Daoy (cell line): ENCODE measurements at places on chromosomes 2 and 18. TPM values are rescaled to one million over a fixed set of nuclear protein-coding genes. Genes with fewer than 3 reads are reported as not detected.

The GREB1L gene
- total RNA-seq = 1.7 and 5.7 TPM in 2 replicates

The ILKAP gene
- 27.9 and 29.5 TPM in 2 replicates for total RNA-seq

The PUS10 gene
- total RNA-seq = 5.9 and 8.5 TPM in 2 replicates

The SLC39A10 gene
- 12.3 and 14.4 TPM in 2 replicates for total RNA-seq

The ZEB2 gene
- total RNA-seq = 15.1 and 15.2 TPM in 2 replicates

The ARHGEF33 gene
- 0.03 TPM in 1 of 2 replicates, not detected in the other for total RNA-seq

The LDAH gene
- 15.7 and 24.5 TPM in 2 replicates for total RNA-seq

The IL37 gene
- not detected in 2 replicates for total RNA-seq

The TRIM43 gene
- total RNA-seq = not detected in 2 replicates

The SPP2 gene
- total RNA-seq = not detected in 2 replicates

DNA sequence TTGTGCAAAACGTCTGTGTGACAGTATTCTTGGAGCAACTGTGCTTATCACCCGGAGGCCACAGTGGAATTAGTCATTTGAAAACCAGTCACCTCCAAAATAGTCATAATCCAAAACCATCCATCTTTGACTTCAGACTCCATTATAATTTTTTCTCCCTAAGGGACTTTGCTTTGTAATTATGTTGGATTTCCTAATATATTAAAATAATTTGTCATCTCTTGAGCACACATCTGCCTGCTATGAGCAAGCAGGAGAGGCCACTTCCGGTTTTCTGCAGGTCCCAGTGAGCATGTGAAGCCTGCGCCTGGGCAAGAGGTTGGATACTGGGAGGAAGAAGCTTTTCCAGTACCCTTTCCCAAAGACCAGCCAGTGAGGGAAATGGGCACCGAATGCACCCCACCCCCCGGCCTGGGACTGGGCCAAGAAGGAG is 57.7 kb downstream of the ODC1 start:
- DNase-seq = no peak

- DNase-seq = no peak
Measured at GRCh38 chr2:74036450-74037195, 51.9 kb downstream of the TET3 start.

DNA sequence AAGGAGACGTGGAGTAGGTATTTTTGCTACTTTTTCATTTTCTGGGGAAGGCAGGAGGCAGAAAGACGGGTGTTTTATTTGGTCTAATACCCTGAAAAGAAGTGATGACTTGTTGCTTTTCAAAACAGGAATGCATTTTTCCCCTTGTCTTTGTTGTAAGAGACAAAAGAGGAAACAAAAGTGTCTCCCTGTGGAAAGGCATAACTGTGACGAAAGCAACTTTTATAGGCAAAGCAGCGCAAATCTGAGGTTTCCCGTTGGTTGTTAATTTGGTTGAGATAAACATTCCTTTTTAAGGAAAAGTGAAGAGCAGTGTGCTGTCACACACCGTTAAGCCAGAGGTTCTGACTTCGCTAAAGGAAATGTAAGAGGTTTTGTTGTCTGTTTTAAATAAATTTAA is 3.4 kb downstream of the FZD7 start:
- DNase-seq = no peak

DNA sequence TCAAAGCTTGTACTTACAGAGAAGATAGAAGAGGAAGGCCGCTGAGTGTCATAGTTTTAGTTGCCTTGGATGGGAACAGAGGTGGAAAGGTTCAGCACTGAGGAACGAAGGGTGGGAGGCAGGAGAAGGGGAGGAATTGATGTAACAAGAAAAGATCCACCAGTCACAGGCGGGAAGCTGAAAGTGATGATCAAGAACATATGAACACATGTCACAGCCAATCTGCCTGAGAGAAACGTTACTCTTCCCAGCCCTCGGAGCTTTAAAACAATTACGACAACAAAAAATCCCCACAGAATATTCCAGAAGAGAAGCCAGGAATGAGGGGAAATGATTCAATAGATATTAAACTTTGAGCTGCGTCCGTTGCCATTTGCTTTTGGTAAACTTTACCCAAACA is 87.1 kb downstream of the TSHZ1 start:
- no peak for DNase-seq

DNA sequence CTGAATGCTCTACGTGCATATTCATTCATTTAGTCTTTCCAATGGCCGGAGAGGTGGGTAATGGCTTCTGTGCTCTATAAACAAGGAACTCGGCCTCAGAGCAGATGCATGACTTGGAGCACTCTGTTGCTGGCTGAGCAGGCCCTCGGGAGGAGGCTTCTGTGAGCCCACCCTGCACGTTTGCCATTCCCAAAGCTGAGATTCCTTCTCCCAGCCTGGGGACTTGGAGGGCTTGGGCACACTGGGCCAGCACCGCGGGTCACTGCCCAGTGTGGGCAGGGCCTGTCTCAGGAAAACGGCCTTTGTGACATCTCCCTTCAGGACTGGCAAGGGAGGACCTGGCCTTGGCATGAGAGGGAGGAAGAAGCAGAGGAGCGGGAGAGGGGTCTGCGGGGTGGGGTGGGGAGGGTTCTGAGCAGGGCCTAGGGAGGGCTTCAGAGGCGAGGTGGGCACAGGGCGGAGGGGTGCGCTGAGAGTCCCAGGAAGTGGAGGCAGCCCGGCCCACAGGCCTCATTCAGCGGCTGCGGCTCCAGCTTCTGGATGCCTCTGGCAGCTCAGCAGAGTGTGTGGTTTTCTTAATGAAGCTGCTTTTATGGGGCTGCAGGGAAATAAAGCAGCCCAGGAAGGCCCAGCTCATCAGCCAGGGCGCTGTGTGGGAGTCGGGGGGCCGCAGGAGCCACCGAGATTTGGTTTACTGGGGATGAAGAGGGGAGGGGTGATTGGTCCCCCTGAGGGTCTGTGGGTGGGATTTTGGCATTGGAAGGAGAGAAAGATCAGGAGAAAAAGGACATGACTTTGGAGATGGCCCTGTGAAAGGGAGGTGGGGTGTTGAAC is 51.7 kb upstream of the OTOF start:
- peak; percentile 57 for DNase-seq

GRCh38 chr2:96468904-96469303 is 36.3 kb downstream of the NEURL3 start:
- no peak for DNase-seq

- no peak for DNase-seq
Measured at GRCh38 chr2:31894656-31895055, 116.2 kb downstream of the MEMO1 start.

DNA sequence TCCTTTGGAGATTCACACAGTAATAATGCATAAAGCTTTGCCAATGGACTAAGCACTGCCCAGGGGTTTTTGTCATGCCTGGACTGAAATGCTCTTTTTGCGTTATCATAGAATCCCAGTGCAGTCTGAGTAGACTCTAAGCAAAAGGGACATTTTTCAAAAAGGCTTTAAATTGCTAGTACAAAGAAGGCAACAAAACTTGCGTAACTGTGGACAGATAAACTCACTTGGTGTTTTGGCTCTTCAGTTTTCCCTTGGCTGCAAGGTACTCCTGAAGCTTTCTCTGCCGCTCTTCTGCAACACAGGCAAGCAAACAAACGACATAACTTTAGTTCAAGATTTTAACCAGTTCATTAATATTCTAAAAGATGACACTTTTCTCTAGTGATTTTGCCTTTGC is 2.1 kb downstream of the CKAP2L start:
- DNase-seq = no peak

DNA sequence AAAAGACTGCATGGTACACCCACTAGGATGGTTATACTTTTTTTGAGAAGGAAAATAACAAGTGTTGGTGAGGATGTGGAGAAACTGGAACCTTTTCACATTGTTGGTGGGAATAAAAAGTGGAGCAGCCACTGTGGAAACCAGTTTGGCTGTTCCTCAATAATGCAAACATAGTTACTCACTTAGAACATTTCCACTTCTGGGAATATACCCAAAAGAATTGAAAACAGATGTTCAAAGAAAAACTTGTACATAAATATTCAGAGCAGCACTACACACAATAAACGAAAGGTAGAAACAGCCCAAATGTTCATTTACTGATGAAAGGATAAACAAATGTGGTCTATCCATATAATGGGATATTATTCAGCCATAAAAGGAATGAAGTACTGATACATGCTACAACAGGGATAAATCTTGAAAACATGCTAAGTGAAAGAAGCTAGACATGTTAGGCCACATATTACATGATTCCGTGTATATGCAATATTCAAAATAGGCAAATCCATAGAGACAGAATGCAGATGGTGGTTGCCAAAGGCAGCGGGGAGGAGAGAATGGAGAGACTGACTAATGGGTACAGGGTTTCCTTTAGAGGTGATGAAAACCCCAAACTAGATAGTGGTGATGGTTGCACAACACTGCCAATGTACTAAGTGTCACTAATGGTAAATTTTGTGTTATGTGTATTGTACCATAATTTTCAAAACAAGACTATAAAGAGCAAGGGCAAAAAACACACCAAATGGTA is 20.9 kb upstream of the LMAN1 start:
- no peak for DNase-seq

DNA sequence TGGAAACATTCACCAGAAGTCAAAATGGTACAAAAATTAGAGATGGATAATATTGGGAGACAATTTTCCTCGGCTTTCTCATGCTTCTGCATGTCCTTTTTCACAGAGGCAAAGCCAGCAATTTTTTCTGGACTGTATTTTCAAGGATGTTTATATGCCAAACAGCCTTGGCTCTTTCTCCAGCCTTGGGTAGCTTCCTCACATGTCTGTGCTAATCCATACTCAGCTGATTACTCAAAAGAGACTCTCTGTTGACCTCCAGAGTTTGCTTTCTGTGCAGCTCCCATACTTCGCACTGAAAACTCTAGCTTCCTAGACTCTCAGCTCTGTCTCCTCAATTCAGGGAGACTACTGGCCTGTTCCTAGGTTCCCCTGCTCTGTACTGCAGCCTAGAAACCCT is 10.6 kb downstream of the C18orf63 start:
- DNase-seq = no peak

- DNase-seq = peak; percentile 47
Measured at GRCh38 chr2:106963156-106963555, 77.2 kb upstream of the ST6GAL2 start.

GRCh38 chr2:12663306-12664037 is 53.3 kb upstream of the TRIB2 start:
- no peak for DNase-seq

DNA sequence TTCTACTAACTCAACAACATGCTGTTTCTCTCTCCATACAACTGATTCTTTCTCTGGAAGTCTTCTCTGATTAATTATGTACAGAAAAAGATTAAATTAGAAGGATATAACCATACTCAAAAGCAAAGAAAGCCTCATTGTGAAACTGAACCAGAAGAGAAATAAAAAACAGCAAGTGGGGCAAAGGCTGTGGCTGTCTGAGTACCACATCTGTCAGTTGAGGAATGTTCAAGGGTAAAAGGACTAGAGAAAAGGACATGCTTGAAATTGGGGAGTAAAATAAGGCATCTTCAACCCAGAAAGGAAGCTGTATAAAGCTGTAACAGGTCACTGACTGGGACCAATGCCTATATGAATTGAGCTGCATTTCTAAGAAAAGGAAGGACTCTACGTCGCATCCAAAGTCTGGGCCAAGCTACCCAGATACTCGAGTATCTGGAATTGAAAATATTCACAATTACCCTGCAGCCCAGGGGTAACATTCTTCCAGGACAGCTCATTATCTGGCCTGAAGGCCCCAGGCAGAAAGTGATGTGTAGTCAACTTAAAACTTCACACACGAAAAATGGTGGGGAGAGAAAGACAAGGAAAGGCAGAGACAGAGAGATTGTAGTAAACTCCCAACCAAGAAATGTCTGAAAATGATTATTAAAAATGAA is 356.0 kb upstream of the GALNT5 start:
- no peak for DNase-seq

DNA sequence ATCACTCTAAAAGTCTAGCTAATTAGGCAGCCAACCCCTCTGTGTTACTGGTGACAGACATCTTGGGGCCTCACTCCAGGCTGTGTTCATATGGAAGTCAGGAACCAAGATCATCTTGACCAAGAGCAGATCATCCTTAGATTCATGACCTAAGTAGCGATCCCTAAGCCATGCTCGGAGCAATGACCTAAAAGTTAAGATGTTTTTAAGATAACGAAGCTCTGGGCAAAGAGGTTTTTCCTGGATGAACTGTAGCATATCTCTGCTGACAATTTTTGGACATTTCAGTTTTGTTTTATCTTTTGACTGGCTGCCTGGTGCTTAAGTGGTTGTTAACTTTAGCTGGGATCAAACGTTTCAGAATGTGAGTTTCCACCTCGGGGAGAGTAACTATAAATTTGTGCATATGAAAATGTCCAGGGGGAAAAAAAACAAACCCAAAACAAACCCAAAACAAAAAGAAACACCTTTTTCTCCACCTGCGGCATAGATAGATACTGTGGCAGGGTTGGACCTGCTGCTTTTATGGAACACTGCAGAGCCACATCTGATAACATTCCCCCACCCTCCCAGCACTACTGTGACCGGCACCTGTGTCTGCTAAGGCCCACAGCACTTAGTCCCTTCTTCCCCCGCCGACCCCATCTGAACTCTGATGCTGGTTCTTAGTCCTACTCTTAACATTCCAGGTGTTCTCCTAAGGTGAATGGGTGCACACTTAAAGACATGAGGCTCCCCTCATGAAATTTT is 45.5 kb downstream of the EPAS1 start:
- no peak for DNase-seq

GRCh38 chr2:17867133-17867532 is 11.3 kb upstream of the KCNS3 start:
- no peak for DNase-seq

DNA sequence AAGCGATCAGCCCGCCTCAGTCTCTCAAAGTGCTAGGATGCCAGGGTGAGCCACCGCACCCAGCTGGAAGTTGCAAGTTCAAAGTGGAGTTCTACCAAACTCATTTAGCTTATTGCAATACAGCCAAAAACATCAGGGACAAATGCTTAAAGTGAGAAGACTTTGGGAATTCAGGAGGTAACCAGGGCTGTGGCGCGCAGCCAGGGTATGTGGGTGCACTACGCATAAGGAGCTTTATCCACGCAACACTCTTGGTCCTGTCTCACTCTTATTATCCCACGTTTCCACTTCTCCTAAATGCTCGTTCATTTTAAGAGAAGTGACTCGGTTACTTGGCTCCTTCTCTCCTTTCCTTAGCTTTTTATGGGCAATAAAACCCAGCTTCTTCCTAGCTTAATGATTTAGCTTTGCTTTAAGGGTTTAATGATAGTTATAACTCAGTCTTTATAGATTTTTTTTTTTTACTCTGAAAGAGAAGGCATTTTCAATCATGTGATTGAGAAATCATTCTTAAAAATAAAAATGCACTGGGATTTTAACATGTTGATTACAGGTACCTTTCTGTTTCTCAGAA is 199.8 kb downstream of the KCNE4 start:
- DNase-seq = no peak

DNA sequence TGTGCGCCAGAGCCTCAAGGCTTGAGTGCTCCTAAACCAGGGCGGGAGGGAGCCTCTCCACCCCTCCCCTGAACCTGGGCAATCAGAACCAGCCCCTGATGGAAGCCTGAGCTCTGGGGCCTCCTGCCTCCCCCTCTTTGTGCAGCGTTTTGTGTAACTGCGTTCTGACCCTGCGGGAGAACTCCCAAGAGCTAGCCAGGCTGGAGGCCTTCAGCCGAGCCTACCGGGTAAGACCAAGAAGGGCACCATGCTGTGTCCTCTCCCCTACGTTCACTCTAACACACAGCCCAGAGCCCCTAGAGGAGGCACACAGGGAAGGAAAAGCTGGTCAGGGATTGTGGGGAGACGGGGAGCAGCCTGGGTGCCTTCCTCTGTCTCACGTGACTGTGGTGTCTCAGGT is 108.0 kb downstream of the PLB1 start:
- DNase-seq = no peak
